NCI-H2081 treated with DMSO at 0.1 percent for 48 hours (cell line): ENCODE measurements at places on chromosomes 3 and 15.

DNA sequence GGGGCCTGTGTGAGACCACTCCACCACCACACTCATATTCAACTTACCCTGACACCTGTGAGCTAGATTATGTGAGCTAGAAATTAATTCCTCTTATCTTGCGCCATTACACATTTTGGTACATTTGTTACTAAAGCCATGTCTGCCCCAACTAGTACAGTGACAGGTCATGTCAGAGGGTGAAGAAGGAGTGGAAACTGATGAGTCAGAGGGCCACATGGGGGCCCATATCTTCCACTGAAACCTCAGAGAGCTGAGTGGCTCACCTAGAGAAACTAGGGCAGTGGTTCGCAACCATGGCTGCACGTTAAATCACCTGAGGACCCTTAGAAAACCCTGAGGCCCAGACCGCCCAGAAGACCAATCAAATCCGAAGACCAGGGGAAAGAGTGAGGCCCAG is 15.7 kb upstream of the MEF2A start:
- DNase-seq: no peak

- DNase-seq: no peak
Observed at GRCh38 chr3:99969136-99969535, 145.2 kb downstream of the FILIP1L start.

GRCh38 chr15:99503411-99503810 is 62.4 kb upstream of the MEF2A start:
- DNase-seq: no peak

DNA sequence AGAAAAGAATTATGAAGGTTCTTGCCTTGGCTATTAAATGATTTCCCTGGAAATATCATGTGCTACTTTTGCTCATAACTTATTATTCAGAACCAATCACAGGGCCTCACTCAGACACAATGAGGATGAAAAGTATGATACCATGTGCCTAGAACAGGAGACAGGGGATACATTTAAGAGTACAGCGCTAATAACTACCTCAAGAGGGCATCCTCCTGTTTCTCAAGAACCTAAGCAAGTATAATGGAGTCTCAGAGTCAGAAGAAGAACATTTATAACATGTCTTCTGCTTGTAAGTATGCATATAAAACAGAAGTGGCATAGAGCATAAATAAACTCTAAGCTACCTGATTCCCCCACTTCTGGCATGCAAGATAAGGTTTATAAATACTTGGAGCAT is 125.4 kb upstream of the MME start:
- DNase-seq: no peak

DNA sequence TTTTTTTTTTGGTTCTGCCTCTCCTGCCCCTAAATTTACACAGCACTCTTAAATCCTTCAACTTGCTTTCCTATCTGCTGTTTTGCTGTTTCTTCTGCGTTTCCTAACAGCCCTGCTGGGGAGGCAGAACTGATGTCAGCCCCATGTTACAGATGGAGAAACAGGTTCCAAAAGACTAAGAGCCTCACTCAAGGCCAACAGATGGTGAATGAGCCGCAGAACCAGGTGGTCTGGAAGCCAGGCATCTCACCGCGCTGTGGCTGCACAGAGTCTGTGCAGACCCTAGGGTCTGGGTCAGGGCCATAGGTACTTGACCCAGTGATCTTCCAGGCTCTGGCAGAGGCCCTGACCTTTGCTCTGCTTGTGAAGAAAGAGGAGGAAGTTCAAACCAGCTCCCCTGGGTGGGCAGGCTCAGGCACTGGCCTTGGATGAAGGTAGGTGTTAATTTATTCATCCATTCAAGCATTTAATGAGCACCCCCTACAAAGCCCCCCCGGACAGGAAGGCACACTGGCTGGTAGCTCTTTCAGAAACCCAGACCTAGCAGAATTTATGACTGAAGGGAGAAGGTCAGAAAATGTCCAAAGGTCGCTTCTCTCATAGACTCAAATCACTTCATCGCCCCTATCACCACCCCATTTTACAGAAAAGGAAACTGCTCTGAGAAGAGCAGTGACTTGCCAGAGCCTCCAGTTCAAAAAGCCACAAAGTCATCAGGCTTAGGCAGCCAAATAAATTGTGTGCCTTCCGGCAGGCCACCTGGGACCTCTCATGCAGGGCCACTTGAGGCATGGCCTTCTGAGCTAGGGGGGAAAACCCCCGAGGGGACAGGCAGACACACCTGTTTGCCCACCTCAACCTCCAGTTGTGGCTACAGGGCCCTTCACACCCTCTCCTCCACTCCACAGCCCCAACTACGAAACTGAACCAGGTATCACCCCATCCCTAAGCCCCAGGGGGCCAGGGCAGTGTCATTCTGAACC is 2.7 kb downstream of the CHDH start:
- no peak for DNase-seq

DNA sequence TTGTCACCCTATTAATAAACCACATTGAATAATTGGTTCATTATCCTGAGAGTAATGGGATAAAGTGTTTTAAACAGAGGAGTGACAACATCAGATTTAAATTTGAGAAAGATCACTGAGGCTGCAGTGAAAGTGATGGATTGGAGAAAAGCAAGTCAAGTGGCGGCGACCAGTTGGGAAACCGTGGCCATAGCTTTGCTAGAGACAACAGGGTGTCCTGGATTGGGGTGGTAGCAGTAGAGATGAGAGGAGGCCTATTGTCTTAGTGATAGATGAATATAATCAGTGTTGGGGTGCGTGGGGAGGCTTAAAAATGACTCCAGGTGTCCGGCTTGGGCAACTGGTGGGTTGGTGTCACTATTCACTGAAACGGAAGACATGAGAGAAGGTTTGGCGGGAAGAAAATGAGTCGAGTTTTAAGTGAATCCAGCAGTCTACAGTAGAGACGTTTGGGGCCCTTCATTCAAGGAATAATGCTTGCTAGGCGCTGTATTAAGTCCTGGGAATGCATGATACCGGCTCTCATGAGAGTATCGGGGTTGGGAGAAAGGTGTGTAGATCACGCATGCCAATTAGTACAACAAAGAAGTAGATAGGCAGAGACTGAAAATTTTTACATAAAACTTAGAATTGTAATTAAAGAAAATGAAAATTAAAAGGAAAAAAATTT is 819 bp downstream of the NEK4 start:
- no peak for DNase-seq

DNA sequence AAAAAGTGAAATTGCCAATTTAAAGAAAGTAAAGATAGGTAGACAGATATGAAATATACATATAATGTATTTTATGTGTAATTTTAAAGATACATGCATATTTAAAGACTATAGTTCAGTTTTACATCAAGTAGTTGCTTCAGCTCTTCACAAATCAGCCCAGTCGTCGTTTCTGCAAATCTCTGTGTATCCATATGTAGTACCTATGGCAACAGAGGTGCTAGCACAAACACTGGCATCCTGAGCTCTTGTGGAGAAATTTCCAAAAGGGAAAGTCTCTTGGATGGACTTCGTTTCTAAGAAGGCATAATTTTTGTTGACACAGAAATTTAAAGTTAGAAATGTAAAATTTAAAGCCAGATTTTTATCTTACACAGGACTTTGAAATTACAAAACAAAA is 1284.7 kb downstream of the ROBO1 start:
- DNase-seq: no peak
